Left lung (tissue), 14 donors: ENCODE measurements at places on chromosomes 6 and 20. TPM values are rescaled to one million over a fixed set of nuclear protein-coding genes. Genes with fewer than 3 reads are reported as not detected.

The LPA gene
- 0.18 TPM for polyA plus RNA-seq

DNA sequence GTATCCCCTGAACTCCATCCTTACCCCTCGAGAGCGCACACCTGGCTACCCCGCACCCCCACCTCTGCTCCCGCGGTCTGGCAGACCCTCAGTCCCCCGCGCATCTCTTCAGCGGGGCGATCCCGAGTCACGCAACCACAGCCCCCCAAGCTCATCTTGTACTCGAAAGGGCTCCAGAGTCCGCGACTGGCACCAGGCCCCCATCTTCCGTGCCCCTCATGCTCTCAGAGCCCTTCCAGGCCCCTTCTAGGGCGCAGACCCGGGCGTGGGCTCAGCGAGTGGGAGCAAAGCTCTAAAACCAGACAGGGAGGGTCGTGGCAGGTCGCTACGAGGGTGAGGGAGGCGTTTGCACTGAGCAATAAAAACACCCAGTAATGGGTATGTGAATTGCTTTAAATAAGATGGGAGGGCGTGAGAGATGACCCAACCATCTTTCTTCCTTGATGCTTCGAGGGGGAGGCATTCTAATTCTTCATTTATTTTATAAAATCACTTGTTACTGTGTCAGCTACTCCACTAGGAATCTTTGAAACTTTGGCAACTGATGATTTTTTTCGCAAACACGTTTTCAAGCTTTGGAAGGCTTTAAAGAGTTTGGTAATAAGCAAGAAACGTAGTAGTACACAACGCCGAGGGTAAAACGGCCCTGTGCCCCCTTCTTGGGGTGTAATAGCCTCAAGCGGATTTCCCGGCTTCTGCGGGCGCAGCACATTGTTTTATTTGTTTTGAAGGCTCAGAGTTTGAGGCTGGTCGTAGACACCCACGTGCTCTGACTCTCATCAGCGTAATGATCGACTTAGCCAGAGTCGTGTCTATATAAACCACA lies 42.6 kb upstream of the SUPT3H start:
- no peak for DNase-seq

GRCh38 chr6:5996714-5997419 lies 9.9 kb downstream of the NRN1 start:
- DNase-seq: no peak

The FAM83B gene
- polyA plus RNA-seq: 7.2 TPM

DNA sequence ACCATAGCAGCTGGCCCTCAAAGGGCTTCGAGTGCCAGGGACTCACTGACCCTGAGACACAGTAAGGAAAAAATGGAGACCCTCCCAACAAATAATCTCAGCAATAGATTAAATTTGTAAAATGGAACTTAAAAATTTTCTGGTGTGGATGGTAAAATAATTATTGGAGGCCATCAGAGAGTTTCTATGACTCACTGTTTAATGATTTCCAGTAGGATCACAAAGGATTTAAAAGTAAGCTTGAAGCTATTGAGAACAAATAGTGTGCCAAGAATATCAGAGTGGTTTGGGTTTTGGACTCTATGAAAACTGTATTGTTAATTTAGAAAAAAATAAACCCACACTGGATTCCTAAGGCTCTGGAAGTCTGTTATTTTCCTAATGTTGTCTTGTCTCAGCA lies 115.2 kb upstream of the AKIRIN2 start:
- no peak for DNase-seq

DNA sequence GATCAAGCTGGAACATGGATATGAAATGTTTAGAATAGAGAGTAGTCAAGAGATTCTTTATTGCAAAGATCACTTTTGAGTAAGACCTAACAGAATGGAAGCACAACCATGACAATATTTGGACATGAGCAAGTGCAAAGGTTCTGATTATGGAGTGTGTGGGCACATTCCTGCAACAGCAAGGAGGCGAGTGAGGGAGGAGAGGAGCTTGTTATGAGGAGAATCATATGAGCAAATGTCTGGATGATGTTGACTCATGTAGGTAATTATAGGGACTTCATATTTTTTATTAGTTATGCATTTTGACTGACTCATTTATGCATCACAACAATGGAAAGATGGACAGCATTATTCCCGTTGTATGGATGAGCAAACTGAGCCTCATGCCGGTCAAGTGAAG lies 100.8 kb upstream of the SLC35B3 start:
- no peak for DNase-seq

DNA sequence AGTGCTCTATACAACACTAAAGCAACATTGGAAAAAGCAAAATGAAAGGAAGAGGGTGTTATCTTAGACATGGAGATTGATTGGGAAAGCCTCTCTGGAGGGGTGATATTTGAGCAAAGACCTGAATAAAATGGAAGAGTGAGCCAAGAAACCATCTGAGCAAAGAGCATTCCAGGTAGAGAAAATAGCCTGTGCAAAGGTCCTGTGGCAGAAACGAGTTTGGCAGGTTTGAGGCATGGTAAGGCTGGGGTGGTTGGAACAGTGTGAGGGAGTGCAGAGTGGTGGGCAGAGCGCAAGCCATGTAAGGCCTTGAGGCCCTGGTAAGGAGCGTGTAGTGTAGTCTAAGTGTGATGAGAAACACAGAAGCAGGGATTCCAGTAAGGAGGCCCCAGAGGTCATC lies 40.0 kb upstream of the PTPRT start:
- DNase-seq: no peak

- no peak for DNase-seq
Observed at GRCh38 chr20:24273251-24273650, 196.2 kb upstream of the SYNDIG1 start.

The SLC22A7 gene
- polyA plus RNA-seq: 0.20 TPM

DNA sequence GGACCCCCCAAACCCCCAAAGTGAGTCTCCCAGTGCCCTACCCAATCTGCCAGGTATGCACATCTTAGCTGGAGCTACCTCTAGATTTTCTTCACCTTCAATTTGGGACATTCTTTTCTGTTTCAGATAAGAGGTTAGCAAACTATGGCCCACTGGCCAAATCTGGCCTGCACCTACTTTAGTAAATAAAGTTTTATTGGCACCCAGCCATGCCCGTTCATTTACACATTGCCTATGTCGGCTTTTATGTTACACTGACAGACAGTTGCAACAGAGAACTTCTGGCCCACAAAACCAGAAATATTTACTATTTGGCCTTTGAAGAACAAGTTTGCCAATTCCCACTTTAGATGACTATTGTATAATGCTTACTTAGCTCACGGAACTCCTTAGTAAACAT lies 55.9 kb upstream of the STX16 start:
- no peak for DNase-seq

DNA sequence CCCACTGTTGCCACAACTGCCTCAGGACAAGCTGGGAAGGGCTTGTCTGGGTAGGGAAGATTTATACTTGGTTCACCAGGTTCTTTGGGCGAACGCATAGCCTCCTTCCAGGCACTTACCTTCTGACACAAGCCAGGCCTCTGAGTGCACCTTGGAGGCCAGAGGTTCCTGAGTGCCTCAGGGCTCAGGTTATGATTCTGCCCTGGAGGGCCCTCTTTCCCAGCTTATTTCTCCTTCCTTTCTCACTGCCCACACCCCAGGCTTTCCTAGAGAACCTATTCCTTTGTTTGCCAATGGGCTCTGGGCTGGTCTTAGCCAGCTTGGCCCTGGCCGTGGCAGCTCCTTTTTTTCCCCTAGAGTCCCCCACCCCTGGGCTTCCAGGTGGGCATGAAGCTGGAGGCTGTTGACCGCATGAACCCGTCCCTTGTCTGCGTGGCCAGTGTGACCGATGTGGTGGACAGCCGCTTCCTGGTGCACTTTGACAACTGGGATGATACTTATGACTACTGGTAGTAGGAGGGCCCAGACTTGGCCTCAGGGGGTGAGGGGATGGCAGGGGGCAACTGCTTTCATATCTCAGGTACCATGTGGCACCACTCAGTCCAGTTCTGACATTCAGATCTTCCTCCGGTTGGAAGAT lies 25.0 kb downstream of the L3MBTL1 start:
- no peak for DNase-seq

The DSP gene
- polyA plus RNA-seq: 53.6 TPM

The LIN28B gene
- polyA plus RNA-seq: 0.11 TPM

The SLC13A3 gene
- 8.7 TPM for polyA plus RNA-seq

The ADGRF5 gene
- 134 TPM for polyA plus RNA-seq

The STX16 gene
- 95.5 TPM for polyA plus RNA-seq
